ENCODE measurements at places on chromosomes 6 and 20.

- DNase-seq, result no peak
These were observed 229.9 kb downstream of the ADGRG6 start for GRCh38 chr6:142531727-142532126.

DNA sequence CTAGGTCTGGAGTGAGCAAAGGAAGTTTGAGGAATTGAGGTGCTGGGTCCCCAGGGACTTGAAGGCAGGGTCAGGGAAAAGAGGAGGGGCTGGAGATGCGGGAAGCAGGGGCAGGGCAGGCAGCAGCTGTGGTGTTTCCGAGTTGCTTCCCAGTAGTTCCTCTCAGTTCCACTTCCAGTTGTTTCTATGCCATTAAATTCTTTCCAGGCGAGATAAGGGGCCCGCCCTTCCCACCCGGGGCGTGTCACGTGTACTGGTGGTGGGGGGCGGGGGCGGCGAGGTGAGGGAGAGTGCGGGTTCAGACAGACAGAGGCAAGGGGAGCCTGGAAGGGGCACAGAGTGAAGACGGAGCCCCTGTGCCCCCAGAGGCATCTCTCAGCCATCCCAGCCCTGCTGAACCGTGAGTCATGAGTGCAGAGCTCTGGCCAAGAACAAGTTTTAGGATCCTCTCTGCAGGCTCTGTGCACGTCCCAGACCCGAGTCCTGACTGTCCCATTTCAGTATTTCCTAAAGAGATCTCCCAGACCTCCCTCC lies 977 bp downstream of the TNXB start:
- DNase-seq, result no peak

- no peak for DNase-seq
These were observed 504.9 kb upstream of the MARCKS start for GRCh38 chr6:113352029-113352801.

DNA sequence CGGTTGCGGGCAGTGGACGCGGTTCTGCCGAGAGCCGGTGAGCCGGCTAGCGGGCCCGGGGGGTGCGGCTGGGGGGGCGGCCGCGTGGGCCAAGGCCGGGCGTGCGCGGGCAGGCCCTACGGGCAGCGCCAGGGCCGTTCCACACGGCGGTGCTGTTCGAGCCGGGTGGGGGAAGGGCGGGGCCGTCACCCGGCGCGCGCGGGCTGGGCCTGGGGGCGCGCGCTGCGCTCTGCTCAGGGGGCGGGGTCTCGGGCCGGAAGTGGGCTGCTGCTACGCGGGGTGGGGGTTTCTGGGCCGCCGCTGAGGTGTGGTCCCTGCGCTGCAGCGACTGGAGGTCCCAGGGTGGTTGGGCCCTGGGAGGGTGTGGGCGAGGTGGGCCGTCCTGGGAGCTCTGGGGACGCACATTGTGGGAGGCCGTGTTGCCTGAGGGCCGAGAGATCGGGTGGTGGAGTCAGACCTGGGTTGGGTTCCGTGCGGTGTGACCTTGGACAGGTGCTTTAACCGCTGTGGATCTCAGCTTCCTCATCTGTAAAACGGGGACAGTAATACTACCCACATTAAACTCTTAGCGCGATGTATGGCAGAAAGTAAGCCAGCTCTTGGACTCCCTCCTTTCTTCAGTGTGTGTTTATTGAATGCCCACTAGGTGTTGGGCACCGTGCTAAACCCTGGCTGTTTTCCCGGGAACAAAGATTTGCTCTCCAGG lies 391 bp downstream of the MAPRE1 start:
- DNase-seq, result peak; percentile 47
